ENCODE measurements at places on chromosomes 4 and X.

DNA sequence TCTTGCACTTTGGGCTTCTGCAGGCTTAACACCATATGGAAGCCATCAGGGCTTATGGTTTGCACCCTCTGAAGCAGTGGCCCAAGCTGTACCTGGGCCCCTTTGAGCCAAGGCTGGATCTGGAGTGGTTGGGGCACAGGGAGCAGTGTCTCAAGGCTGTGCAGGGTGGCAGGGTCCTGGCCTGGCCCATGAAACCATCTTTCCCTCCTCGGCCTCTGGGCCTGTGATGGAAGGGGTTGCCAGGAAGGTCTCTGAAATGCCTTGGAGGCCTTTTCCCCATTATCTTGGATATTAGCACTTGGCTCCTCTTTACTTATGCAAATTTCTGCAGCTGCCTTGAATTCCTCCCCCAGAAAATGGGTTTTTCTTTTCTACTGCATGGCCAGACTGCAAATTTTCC lies 134.7 kb upstream of the USP9X start:
- DNase-seq: no peak

- no peak for DNase-seq
These were observed 14.3 kb downstream of the FGFR3 start for GRCh38 chr4:1807332-1807777.

GRCh38 chr4:113147498-113148111 lies 98.2 kb downstream of the ANK2 start:
- no peak for DNase-seq

DNA sequence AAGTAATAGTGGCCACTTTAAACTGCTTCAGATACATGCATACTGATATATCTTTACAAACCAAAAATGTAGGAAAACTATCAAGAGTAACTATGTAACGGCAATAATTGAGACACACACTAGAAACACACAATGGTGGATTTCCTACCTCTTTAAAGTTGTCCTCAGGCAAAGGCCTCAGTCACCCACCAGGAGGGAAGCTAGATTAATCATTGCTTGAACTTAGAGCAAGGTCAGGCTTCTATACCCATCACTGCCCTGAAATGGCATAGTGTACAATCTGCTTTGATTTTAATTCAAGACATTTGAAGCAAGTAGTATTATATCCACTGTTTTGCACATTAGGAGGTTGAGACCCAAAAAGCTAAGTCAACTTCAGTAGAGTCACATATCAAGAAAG lies 110.9 kb downstream of the AREG start:
- DNase-seq: no peak

DNA sequence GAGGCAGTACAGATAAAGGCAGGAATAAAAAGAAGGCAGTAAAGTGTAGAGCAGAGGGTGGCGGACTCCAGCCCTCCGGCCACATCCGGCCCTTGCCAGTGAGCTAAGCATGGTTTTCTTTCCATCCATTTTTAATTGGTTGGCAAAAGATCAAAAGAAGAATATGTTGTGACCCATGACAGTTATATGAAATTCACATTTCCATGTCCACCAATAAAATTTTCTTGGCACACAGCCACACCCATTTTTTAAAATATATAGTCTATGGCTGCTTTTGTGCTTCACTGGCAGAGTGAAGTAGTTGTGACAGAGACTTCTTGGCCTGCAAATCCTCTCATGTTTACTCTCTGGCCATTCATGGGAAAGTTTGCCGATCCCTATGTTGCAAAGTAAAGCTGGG lies 29.8 kb downstream of the SLC9A6 start:
- no peak for DNase-seq

- no peak for DNase-seq
These were observed 6.5 kb upstream of the STBD1 start for GRCh38 chr4:76300012-76300411.

DNA sequence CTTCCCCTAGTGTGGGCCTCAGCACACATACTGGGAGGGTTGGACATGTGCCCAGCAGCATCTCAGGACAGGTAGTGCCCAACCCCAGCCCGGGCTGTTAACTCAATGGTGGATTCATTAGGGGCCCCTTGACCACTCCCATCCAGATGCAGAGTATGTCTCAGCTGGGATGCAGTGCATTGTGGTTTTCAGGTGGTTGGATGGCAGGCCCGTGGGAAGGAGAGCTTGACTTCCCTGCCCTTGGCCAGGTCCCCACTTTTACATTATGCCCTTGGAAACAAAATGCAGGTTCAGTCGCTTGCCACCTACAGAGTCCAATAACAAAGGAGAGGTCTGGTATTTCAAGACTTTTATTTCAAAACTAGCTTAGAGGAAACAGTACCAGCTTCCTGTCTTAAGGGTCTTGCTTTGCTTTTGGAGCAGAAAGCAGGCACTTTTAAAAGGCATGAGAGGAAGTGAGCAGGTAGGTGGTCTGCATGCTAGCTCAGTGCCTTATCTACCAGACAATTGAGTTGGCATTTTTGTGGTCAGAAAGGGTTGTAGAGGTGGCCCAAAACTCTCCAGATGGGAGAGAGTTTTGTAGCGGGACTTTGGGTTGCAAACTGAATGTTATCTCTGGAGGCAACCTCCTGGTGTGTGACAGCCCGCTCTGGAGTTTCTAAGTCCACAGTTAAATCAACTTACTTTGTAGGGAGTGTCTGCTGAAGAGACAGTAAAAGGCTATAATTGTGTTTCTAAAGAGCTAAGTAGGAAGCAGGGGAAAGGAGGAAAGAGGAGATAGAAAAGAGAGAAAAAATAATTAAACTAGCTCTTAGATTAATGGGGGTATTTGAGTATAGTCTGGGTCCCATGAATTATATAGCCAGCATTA lies 171.0 kb downstream of the GALNTL6 start:
- DNase-seq: no peak

DNA sequence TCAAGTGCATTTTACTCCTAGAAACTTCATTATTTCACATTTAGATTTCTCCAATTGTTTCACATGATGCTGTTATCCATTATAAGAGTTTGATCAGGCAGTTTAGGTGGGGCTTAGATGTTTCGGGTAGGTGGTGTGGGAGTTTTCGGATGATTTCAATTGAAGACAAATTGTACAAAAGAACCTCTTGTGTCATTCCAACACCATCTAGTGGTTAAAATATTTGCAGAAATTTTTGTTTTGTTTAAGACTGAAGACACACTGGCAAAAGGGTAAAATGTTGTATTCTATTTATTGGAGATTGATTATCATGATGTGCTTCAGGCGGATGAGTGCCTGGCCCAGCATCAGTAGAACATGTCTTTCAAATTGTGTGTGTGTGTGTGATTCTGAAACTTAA lies 212.7 kb downstream of the SH3BGRL start:
- DNase-seq: no peak

Data from esophagus squamous epithelium (tissue), 5 donors.